Endothelial cell of umbilical vein (primary cell): ENCODE measurements at places on chromosomes 11 and 22. TPM values are rescaled to one million over a fixed set of nuclear protein-coding genes. Genes with fewer than 3 reads are reported as not detected.
A peak's percentile ranks its signal among the peaks of the same experiment; 100 is the strongest.

DNA sequence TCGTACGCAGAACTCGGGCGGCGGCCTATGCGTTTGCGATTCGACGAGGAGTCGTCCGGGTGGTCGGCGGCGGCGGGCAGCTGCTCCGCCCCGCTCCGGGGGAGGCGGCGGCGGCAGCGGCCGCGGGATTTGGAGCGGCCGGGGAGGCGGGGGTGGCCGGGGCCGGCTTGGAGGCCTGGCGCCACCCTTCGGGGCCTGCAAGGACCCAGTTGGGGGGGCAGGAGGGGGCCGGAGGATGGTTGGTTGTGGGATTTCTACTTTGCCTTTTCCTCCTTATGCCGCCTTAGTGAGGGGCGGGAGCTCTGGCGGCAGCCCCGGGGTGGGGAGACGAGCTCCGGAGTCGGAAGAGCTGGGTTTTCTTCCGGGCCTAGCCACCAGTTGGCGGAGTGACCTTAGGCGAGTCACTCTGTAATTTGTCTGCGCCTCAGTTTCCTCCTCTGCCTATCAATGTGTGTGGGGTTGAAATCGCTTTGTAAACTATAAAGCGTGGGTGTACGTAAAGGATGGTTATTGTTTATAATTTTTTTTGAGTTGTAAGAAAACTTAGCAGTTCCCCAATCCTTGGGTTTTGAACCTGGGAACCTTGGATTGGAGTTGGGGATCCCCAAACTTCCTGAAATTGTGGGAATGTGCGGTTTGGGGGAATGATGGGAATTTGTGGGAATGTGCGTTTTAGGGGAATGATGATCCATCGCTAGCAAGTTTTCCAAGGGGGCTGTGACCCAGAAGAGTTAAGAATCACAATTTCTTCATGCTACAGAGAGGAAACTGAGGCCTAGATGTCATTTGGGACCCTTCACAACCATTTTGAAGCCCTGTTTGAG, 679 bp downstream of the TUG1 start:
- peak overlapping the region; percentile 83 for H3K27ac ChIP-seq
- DNase-seq, result peak; percentile 55
- H3K4me1 ChIP-seq, result peaks cover 21% of the 10 kb centered on the region
- H3K27me3 ChIP-seq, result no peaks in the 10 kb centered on the region

DNA sequence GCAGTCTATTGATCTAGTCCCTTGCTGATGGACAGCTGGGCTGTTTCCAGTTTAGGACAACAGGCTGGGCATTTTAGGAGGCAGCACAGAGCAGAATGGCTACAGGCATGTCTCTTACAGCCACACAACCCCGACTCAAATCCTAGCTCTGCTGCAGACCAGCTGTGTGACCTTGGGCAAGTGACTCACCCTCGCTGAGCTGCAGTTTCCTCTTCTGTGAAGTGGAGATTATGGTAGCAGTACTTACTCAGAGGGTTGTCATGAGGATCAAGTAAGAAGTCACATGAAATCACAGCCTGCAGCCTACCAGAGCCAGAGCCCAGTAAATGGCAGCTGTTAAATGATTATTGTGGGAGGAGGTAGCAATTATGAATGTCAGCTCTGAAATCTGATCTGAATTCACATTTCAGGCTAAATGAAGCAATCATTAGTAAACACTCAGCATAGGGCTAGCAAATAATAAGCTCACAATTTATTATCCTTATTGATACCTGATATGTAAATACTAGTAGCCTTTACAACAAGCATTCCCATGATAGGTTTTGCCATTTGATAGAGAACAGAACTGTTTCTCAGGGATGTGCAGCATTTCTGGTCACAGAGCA, 58.9 kb downstream of the MYEOV start:
- peak overlapping the region; percentile 90 for H3K27ac ChIP-seq
- H3K4me1 ChIP-seq, result peaks cover 47% of the 10 kb centered on the region
- no peak overlapping the region for H3K4me3 ChIP-seq
- H3K36me3 ChIP-seq, result no peaks in the 10 kb centered on the region

DNA sequence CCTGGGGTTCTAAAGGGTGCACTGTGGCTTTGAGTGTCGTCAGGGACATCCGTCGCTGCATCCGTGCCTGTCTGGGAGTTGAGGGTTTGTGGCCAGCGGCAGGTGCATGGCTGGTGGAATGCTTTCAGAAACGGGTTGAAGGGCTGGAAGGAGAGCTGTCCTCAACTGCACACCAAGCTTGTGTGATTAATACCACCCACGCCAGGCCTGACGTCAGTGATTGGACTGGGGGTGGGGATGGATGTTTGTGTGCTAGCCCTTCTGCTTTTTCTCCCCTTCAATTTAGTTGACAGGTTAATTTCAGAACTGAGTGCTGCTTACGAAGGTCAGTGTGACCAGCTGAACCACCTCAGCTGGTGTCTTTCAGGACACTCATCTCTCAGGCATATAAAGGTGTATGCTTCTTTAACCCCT, 3.2 kb upstream of the GAB2 start:
- H3K4me3 ChIP-seq, result no peak overlapping the region
- peak; percentile 69 for DNase-seq
- peaks cover 48% of the 10 kb centered on the region for H3K4me1 ChIP-seq
- H3K27me3 ChIP-seq, result no peaks in the 10 kb centered on the region
- no peaks in the 10 kb centered on the region for H3K36me3 ChIP-seq
- peak overlapping the region; percentile 29 for H3K27ac ChIP-seq

GRCh38 chr11:134346101-134346975, 14.6 kb downstream of the GLB1L2 start:
- no peaks in the 10 kb centered on the region for H3K4me1 ChIP-seq
- DNase-seq, result no peak
- no peak overlapping the region for H3K27ac ChIP-seq
- H3K36me3 ChIP-seq, result no peaks in the 10 kb centered on the region

GRCh38 chr11:69295995-69296889, 2.3 kb downstream of the MYEOV start:
- no peak overlapping the region for H3K4me3 ChIP-seq
- peak overlapping the region; percentile 98 for H3K27ac ChIP-seq
- peaks cover 54% of the 10 kb centered on the region for H3K4me1 ChIP-seq
- no peak for DNase-seq

DNA sequence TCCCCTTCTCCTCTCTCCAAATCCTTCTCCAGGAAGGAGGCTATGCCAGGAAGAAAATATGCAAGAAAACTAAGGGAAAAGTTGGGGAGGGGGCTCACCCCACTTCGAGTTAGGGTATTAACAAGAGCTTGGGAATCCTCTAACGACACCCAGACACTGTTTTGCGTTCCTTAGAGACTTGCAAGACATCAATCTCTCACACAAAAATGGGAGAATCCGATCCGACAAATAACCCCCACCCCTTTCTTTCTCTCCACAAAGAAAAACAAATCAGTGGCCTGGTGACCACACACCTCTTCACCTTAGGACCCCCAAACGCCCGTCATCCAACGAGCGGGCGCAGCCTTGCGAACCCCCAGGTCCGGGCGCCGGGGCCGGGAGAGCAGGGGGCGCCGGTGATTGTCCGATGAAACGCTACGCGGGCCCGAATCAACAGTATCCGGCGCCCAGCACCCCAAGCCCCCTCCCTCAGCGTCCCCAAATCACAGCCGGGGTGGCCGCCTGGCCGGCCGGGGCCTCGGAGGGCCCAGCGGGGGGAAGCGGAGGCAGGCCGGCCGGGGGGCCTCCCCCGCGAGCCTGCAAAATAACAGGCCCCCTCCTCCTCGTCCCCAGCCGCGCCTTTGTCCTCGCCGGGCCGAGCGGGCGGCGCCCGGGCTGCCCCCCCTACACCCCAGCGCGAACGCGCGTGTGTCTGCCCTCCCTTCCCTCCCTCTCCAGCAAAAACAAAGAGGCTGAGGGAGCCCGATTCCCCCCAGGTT, 690 bp downstream of the CSNK1E start:
- peaks cover 13% of the 10 kb centered on the region for H3K36me3 ChIP-seq
- peak overlapping the region; percentile 94 for H3K4me3 ChIP-seq
- peaks cover 46% of the 10 kb centered on the region for H3K4me1 ChIP-seq
- peak overlapping the region; percentile 80 for H3K27ac ChIP-seq

GRCh38 chr11:124339396-124340141, 19.6 kb upstream of the OR8D2 start:
- no peak overlapping the region for H3K4me3 ChIP-seq
- no peak for DNase-seq
- H3K27me3 ChIP-seq, result no peaks in the 10 kb centered on the region

GRCh38 chr11:72280037-72280436, 36.1 kb upstream of the PHOX2A start:
- H3K27ac ChIP-seq, result no peak overlapping the region
- H3K36me3 ChIP-seq, result no peaks in the 10 kb centered on the region
- no peak overlapping the region for H3K4me3 ChIP-seq
- no peaks in the 10 kb centered on the region for H3K4me1 ChIP-seq

DNA sequence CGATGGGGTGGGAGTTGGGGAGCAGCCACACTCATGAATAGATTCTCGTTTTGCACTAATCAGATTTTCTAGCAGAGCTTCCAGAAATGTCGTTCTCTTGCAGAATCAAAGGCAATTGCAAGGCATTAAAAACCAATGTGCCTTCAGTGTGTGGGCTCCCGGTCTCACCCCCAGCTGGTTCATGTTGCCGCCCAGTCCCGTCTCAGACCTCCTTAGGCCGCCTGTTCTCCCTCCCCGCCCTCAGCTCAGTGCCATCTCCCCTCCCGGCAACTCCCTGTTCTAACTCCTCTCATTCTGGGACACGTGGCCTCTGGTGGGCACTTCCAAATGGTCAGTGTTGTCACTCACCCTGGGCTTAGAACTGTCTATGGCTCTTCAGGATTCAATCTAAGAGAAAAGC, 42.5 kb upstream of the SMIM38 start:
- no peaks in the 10 kb centered on the region for H3K4me1 ChIP-seq
- DNase-seq, result no peak
- no peaks in the 10 kb centered on the region for H3K36me3 ChIP-seq
- H3K4me3 ChIP-seq, result no peak overlapping the region

DNA sequence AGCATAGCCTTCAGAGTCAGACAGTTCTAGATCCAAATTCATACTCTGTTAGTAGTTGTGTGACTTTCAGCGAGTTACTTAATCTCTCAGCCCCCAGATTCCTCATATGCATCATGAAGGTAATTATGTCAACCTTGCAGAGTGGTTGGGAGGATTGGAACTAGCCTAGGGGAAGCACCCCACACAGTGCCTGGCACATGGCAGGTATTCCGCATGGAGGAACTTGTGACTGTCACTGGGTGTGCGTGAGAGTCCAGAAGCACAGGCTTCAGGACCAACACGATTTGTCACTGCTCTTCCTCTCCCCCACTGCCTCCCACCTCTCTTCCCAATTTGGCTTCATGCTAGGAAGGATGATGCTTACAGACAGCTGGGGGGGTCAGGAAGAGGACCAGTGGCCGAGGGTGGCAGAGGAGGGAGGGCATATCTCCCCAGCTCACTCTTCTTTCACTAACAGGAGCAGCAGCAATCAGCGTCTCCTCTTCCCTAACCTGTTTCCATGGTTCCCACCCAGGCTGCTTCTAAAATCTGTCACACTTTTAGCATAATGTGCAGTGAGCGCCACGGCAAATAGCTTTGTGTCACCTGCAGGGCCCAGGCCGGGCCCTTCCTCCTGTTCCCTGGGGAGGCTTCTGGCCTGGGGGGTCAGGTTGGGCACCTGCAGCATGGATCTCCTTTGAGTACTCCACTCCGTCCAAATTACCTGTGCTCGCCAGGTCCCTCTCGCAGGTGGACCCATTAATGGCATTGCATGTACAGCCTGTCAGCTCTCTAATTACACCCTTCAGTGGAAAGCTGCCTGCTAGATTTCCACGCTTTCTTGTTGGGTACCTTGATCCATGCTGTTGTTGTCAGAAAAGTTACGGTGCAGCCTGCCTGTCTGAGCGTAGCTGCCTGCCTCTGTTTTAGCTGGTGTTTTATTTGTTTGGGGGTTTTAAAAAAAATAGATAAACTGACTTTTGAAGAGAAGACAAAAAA, 400.4 kb downstream of the NXPE2 start:
- H3K4me3 ChIP-seq, result no peak overlapping the region
- no peaks in the 10 kb centered on the region for H3K4me1 ChIP-seq
- DNase-seq, result no peak
- H3K27ac ChIP-seq, result no peak overlapping the region

DNA sequence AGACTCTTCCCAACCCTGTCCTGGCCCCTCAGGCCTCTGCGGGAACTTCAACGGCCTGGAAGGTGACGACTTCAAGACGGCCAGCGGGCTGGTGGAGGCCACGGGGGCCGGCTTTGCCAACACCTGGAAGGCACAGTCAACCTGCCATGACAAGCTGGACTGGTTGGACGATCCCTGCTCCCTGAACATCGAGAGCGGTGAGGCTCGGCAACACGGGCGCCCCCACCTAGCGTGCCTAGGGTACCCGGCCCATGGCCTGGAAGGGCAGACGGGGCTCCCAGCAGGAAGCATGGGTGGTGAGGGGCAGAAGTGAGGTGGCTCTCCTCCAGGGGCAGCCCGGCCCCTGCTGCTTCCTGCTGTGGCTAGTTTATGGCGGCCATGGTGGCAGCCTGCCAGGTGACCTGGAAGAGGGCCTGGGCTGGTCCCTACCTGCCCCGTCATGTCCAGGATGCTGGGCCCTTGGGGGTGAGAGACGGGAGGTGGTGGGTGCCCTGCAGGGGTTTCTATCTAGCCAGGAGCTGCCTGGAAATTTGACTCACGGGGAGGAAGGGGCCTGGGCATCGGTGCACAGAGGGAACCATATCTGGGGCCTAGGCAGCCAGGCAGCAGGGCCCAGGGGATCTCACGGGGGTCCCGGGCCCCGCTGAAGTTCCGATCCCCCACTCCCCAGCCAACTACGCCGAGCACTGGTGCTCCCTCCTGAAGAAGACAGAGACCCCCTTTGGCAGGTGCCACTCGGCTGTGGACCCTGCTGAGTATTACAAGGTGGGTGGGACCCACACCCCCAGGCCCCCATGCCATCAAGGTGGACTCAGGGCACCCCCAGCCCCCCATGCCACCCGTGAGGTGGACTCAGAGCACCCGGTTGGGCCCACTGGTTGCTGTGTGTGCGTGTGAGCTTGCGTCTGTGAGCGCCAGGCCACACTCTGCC, 9.2 kb downstream of the MUC2 start:
- H3K36me3 ChIP-seq, result no peaks in the 10 kb centered on the region
- H3K4me3 ChIP-seq, result no peak overlapping the region
- H3K27me3 ChIP-seq, result no peaks in the 10 kb centered on the region
- no peak for DNase-seq
- no peaks in the 10 kb centered on the region for H3K4me1 ChIP-seq
- no peak overlapping the region for H3K27ac ChIP-seq

The SHANK3 gene
- 137 and 158 TPM in 2 replicates for total RNA-seq

The CEP57 gene
- 35.2 and 38.5 TPM in 2 replicates for total RNA-seq

The GRM5 gene
- 0.11 and 0.28 TPM in 2 replicates for total RNA-seq

The RIC8A gene
- 112 and 119 TPM in 2 replicates for total RNA-seq

The C11orf97 gene
- total RNA-seq, result not detected in 2 replicates

The FGF3 gene
- not detected in 2 replicates for total RNA-seq
